Immature natural killer cell (primary cell): ENCODE measurements at places on chromosomes 12 and 14.

DNA sequence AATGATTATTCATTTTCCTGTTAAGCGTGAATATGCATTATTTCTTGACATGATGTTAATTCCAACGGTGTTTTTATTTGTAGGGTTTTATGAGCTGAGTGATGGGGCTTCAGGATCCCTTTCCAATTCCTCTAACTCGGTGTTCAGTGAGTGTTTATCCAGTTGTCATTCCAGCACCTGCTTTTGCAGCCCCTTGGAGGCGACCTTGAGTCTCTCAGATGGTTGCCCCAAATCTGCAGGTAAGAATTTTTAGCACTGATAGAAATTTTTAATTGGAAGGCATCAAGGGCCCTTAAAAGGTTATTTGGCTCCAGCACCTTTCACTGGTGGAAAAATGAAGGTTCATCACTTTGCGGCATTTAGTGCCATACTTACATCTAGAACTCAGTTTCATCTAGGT, 3.7 kb downstream of the DACT1 start:
- no peak for DNase-seq

DNA sequence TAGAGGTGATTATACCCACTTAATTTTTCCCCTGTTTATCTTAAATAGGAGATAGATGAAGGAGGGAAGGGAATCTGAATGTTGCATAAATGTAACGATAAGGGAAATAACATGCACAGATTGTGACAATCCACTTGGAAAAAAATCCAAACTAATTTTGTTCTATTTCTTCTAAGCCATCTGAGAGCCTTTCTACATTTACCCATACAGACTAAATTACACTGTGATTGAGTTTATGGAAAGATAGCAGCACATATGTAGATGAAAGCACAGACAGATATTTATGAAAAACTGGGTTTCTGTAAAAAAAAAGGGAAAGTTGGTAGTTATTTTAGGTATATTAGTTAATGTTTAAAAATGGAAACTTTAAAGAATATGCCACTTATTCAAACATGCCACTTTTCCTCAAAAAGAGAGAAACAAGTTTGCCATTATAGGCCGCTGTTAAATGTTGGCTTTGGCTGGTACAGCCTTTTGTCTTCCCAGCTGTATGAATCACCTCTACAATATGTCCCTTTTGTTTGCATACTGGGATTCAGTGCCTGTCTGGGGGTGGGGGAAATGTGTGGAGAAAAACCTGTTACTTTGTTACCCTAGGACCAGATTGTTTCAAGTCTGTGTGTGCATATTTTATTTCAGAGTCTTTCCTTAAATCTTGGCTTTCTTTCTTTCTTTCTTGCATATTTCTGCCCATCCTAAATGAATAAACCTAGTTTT, 470.2 kb upstream of the LMO3 start:
- no peak for DNase-seq

- peak; percentile 52 for DNase-seq
Measured at GRCh38 chr14:97924922-97925613, 1127.9 kb downstream of the VRK1 start.

GRCh38 chr12:94870511-94870910, 133.0 kb downstream of the NDUFA12 start:
- no peak for DNase-seq
